ENCODE measurements at places on chromosomes 2 and 18.

GRCh38 chr2:170087413-170087793, 90.5 kb upstream of the MYO3B start:
- no peak for DNase-seq

DNA sequence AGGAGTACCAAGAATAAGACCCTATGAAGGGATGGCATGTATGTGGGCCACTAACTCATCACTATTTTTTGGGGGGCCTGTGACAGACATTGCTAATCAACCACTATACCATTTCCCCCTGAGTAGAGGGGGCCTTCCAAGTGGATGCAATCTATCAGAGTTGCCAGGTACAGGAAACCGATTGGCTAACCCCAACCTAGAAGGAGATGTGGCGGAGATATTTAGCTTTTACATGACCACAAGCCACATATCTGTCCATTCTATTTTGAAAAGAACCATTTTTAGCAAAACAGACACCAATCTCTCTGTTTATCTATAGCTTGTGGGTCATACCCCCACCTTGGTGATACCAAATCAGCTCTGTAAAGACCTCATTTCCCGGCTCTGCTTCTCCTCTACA, 51.0 kb downstream of the PAX8 start:
- no peak for DNase-seq

DNA sequence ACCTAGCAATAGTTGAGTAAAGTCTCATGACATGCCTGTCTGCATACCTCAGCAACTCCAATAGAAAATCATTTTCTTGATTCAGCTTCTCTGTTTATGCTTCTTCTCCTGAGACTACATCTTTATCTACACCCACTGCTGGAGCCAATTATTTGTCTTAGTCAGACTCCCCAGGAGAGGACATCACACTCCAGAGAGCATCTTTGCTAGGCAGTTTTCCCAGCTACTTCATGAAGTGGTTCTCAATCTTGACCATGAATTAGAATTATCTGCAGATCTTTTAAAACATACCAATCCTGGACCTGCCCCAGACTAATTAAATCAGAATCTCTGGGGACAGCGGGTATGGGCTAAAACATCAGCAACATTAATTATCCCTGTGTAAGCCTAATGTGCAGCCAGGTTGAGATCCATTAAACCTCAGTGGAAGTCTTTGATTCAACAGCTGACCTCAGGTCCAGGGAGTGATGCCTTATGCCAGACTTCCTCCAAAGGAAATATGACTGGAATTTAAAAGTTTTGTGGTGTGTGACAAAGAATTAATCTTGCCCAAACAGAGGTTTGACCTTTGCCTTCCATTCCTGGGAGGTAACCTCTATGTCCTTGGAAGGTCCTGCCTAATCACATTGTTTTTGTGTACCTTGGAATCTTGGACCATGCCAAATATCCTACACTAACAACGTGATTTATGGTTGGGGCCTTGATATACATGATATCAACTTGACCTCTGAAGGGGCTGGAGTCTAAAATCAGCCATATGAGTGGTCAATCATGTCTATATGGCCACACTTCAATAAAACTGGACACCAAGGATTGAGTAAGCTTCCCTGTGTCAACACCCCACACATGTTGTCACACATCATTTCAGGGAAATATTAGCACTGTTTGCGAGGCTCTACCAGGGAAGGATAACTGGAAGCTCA, 99.3 kb upstream of the DNAJC10 start:
- no peak for DNase-seq

DNA sequence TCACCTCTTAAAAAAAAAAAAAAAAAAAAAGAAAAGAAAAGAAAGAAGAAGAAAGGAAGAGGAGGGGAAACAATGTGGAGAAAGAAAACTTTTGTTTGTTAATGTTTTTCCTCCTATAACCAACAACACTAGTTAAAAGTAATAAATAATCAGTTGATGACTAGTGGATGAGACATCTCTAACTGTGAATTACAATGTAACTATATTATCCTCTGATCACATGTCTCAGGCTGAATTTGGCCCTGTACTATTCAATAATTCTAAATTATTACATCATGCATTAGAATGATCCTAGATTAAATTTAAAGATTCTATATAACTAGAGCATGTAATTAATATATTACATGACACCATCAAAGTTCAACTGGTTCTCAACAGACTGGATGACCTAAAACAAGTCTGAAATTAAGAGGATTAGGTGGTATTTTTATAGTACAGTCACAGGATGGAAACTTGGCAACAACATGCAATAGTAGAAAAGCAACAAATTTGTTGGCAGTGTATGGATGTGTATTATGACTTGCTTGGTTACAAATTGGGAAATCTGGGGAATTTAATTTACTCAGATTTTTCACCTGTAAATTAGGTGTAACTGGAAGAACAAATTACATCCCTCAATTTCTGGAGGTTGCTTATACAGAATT, 269.3 kb upstream of the SETBP1 start:
- DNase-seq, result no peak

DNA sequence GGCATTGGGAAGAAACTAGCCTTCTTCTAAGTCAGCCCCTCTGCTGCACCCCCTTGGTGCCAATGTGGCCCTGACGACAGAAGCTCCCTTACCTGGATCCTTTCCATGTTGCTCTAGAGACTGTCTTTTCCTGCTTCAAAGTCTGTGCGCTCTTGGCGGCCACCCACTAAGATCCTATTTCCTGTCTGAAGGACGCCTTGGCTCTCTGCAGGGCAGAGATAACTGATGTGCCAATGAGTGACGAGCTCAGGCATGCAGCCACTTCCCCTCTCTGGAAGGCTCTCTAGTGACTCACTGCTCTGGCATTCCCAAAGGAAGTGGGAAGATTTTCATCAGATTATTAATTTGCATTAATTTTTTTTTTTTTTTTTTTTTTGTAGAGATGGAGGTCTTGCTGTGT, 273.5 kb downstream of the CDH20 start:
- peak; percentile 81 for DNase-seq

DNA sequence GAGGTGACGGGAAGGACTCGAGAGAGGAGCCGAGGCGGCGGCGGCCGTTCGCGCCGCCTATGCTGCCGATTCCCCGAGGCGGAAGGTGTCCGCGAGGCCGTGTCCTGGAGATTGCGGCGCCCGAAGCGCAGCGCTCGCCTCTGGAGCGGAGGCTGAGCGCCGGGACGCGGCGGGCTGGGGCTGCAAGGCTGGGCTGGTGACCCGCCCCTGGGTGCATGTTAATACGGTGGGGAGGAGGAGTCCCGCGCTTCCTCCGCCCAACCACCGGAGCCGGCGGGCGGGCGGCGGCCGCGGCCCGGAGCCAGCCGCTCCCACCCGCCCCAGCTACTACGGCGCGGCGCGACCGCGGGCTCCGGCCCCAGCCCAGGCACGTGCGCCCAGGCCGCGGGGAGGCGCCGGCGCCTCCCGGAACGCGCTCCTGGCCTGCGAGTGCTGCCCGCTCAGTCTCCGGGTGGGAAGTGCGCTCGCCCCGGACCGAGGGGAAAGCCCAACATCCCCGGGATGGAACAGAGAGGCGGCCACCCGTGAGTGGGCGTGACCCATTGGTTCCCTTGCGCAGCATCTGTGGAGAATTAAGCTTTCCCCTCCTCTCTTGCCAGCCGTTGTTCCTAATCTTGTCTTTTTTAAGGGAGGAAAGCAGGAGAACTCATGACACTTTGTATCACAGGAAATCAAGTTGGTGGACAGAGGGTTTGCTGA, at the start of gene DLGAP1:
Gene DLGAP1, minus strand, starts transcription at position 195 of the 699 bp plus-strand sequence.
- DNase-seq, result peak; percentile 62

- DNase-seq, result no peak
Observed at GRCh38 chr18:69035756-69036155, 237.9 kb downstream of the CCDC102B start.

- DNase-seq, result no peak
Observed at GRCh38 chr18:79314838-79315388, 80.8 kb upstream of the NFATC1 start.

DNA sequence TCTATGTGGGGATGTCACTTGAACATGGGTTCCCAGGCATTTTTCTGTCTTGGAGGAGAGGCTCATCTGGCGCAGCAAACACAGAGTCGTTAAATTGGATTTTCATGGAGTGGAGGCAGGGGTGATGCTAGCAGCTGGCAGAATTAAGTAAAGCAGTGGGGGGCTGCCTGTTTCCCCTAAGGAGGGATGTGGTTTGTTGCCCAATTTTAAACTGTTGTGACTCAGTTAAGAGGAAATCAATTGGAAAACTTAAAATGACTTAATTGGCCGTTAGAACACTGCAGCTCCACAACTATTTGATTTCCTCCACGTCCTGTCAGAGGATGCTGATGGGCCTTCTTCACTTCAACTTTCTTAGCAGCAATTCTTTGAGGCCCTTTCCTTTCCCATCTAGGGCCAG, 354.1 kb upstream of the ATP5MC3 start:
- no peak for DNase-seq

DNA sequence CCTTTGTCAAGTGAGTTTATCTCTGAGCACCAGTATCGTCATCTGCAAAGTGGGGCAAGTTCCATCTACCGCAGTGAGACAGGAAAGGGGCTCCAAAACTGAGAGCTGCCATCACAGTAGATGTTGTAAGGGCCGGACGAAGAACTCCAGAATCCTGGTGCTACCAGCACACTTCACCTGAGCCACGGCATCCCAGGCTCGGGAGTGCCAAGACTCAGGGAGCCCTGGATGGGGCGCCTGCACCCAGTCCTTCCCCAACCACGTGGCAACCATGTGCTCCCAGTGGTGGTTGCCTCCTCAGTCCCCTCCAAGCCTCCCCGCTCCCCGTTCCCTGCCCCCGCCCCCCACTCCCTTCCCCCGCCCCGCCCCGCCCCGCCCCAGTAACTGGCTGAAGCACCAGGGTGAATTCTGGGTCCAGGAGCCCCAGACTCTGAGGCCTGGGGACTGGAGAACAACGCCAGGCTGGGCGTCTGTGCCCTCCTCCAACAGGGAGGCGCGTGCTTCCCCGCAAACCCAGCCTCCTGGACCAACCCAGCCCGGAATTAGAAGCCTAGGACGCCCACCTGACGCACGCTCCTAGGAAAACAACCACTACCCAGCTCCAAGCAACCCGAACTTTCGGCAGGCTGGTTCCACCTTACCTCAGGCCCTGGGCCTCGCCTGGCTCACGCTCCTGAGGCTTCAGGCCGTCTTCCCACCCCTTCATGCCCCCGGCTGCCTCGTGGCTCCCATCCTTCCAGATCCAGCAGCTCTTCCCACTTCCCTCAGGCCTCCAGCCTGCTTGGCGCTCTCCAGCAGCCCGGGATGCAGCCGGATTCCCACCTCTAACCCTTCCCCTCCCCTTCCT, 67.6 kb downstream of the LAMA3 start:
- no peak for DNase-seq

- DNase-seq, result peak; percentile 44
Observed at GRCh38 chr2:148614322-148615049, 30.1 kb upstream of the EPC2 start.

DNA sequence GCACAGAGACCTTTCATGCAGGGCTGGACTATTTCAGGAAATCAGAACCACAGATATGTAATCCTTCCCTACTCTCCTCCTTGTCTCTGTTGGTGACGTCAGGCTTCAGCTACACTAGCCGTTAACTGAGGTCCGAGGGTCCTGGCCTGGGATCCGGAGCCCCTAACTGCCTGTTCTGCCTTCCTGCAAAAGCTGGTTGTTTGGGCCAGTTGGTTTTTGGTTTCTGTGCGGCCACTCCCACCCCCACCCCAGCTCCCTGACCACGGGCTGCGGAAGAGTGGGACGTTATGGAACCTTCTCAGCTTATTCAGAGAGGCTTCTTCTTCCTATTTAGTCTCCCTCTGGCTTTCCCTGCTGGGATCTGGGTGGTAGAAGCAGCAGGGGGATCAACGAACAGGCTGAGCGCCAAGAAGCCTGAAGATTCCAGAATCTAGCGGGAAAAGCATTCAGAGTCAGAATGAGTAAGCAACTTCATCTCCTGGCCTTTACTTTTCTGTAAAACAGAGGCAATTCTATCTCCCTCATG, 49.3 kb upstream of the ROCK2 start:
- no peak for DNase-seq

GRCh38 chr2:167484875-167485274, 596.6 kb downstream of the XIRP2 start:
- no peak for DNase-seq

- no peak for DNase-seq
Observed at GRCh38 chr2:15155959-15156574, 405.1 kb downstream of the NBAS start.

- no peak for DNase-seq
Observed at GRCh38 chr2:18762667-18763066, 173.3 kb upstream of the NT5C1B start.

GRCh38 chr18:56891116-56891515, 240.0 kb downstream of the WDR7 start:
- DNase-seq, result no peak

DNA sequence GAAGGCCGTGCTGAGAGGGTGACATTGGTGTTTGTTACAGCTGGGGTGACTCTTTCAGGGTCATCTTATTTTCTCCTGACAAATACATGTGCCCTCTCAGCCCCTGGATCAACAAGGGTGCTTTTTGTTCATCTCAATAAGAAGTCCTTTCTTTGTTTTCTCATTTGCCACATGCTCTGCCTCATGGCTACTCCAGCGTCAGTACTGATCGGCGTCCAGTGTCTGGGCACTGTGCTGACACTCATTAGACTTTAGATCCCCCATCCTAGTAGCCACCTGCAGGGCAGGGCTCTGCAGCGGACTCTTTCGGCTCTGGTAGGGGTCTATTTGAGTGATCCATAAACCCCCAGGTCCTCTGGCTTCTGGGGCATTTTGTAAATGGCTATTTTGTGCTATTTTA, 38.4 kb downstream of the NPPC start:
- no peak for DNase-seq

DNA sequence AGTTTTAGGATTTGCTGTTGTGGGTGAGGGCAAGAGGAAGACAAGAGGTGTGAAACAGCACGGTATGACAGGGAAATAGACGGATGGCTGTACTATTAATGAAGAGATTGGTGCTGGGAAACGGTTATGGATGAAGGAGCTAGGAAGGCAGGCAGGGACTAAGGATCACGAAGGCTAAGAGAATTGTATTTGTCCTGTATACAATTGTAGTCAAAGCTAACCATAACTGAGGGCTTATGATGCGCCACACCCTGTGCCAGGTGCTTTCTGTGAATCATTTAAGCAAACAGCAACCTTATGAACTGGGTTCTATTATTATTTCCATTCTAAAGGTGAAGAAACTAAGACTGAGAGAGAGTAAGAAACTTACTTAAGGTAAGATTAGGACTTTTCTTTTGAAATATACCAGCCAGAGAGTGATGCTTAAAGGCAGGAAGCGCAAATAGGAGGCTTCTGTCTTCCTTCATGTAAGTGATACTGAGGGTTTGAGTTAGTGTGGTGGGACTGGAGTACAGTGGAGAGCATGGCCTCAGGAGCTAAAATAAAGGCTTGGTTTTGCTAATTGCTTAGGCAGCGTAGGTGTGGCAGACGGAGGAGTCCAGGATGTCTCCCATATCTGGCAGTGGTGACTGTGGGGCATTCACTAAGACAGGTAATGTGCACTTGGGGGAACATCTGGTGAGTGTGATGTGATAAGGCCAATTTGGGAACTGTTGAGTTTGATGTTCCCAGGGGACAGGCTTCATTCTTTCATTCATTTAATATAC, 85.8 kb downstream of the PLEKHM3 start:
- no peak for DNase-seq

- no peak for DNase-seq
Observed at GRCh38 chr18:57088883-57089282, 58.0 kb upstream of the BOD1L2 start.
